ENCODE measurements at places on chromosomes 13 and 19.

GRCh38 chr13:85995788-85996418 is 196.7 kb upstream of the SLITRK6 start:
- DNase-seq = no peak

DNA sequence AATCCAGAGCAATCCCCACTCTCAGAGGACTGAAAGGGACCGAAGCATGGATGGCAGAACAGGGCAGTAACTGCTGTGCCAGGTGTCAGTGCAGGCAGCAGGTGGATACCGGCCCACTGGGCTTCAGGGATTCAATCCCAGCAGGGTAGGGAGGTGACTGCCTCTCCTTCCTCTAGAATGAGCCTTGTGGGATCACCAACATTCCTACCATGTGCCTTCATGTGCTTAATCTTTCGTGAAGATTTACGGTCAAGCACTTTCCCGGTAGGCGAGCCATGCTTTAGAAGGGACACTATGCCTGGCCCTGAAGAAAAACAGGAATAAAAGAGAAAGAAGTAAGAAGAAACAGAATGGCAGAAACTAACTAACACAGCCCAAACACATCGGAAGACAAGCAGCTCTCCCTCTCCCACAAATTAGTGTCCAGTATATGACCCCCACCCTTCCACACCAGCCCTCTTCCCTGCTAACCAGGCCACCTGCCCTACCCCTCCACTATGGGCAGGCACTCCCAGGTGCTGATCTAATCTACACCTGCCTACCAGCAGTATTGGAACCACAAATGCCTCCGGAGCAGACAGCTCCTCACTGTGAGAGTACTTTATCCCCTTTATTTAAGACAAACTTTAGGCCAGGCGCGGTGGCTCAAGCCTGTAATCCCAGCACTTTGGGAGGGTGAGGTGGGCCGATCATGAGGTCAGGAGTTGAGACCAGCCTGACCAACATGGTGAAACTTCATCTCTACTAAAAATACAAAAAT is 162.5 kb downstream of the NUFIP1 start:
- no peak for DNase-seq

DNA sequence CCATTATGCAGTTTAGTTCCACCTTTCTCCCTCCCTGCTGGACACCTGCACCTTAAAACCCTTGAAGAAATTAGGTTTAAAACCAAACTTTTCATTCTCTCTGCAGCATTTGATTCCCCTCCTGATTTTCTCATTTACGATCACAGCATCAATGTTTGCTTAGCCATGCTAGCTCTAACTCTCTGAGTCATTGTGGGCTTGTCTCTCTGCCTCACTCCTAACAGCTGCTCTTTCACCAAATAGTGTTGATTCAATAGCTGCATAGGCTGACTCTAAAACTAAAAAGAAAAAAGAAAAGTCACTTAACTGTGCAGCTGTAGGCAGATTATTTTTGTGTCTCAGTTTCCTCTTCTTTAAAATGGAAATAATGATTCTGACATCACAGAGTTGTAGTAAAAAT is 1124.9 kb downstream of the DIAPH3 start:
- DNase-seq = no peak

DNA sequence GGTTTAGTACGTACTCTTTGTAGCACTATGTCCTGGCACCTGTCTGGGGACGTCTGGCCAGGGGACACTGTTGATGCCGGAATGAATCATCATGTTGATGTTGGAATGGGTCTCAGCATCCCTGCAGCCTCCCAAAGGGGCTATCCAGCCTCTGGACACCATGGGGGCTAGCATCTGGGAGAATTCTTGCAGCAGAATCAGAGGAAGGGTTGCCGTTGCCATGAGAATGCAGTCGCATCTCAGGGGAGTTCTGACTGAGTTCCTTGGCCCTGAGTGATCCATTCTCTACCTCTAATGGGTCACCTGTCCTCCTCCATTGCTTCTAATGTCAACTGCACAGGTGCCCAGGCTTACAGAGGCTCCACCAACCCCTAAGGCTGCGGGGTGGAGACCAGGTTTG is 129.1 kb downstream of the UQCRFS1 start:
- DNase-seq = no peak

Measured in Jurkat, Clone E6-1 (cell line).